ENCODE measurements at places on chromosomes 5 and 9.

- no peak for DNase-seq
These were observed 12.5 kb downstream of the TRIP13 start for GRCh38 chr5:905139-905642.

GRCh38 chr5:133905424-133905823 is 63.0 kb downstream of the C5orf15 start:
- no peak for DNase-seq

GRCh38 chr9:5446451-5447236 is 3.7 kb upstream of the CD274 start:
- DNase-seq, result no peak

DNA sequence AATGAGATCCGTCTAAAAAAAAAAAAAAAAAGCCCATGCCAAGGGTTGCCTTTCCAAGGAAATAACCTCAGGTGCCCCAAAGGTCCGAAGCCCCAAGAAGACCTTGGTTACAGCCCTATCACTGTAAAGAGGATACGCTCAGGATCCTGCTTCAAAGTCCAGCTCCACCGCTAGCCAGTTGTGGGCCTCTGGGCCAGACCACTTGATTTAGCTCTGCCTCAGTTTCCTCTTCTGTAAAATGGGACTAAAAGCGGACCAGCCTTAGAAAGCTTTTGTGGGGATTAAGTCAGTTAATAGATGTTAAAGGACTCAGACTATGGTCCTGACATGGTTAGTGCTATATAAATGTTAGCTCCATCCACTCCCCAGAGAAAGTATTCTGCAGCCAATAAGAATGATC is 48.7 kb upstream of the ORM1 start:
- no peak for DNase-seq

DNA sequence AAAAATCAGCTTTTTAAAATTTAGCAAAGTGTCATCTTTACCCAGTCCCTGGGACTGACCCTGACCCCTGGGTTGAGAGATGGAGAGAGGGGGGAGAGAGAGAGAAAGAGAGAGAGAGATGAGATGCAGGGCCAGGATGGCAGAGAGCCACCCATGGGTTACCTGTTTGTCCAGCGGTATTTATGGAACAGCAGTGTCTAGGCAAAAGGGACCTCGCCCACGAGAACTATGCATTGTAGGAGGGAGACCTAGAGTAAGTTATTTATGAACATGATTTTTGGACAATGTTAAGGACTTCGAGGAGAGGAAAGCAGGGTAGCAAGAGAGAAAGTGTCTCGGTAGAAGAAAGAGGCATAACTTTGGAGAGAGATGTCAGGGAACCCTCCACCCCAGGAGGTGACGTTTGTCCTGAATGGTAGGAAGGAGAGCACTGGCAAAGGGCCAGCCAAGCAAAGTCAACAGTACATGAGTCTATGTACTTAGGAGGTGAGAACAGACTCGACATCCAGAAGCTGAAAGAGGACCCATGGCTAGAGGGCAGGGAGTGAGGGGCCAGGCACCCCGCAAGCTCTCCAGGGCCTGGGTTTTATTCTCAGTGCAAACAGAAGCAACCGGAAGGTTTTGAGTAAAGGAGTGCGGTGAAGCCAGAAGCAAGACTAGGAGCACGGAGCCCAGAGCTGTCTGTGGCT is 30.5 kb upstream of the MSX2 start:
- DNase-seq, result no peak

- DNase-seq, result no peak
These were observed 7.0 kb downstream of the FSTL4 start for GRCh38 chr5:133605323-133605722.

GRCh38 chr5:180801596-180802324 is 846 bp downstream of the MGAT1 start:
- DNase-seq, result no peak

DNA sequence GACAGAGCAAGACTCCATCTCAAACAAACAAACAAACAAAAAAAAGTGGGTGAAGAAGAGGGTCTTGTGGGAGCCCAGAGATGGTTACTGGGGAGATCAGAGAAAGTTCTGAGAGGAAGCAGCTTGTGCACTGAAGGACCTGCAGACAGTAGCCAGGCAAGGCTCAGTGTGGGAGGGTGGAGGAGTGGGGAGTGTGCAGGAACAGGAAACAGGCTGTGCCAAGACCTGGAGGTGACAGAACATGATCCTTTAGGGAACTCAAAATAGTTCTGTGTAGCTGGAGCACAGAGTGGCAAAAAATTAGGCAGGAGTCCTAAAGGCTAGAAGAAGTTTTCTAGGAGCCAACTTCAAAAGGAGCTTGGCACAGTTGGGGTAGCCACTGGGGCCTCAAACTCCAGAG is 19.2 kb upstream of the NANS start:
- no peak for DNase-seq

All from stimulated activated CD4-positive, alpha-beta T cell treated with anti-CD3 and anti-CD28 coated beads, Interleukin-1b, Interleukin-23, amount 100 ng/mL, for 1 hour (primary cell).